Activated T-cell treated with anti-CD3 and anti-CD28 coated beads, Interleukin-2, amount 50 U/mL, for 48 hours (primary cell): ENCODE measurements at places on chromosomes 7 and 10.
A peak's percentile ranks its signal among the peaks of the same experiment; 100 is the strongest.

DNA sequence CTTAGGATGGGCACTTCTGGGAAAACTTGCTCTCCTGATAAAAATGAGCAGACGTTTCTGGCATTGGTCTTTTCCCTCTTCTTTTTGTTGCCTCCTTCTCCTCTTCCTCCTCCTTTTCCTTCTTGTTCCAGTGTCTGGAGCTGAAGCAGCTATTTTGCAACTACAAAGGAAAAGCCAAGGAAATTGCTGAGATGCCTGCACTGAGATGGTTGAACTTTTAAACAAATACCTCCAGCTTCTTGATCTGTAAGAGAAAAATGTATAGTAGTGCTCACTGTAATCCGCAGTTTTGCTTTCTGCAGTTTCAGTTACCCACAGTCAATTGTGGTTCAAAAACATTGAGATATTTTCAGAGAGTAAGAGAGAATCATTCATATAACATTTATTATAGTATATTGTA lies 7.5 kb upstream of the SND1 start:
- DNase-seq, result no peak

DNA sequence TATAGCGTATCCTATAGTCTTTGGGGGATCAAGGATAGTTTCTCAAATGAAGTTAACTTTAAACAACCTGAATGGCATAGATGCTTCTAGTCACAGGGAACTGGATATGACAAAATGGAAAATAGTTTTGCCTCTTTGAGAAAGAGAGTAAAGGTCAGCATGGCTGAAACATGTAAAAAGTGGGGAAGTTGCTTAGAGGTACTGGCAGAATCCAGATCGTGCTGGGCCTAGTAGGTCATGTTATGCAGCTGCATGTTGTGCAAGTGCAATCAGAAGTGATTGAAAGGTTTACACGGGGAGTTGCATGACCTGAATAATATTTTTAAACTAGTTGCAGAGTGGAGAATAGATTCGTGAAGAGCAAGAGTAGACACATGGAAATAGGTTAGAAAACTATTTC lies 201.1 kb upstream of the HDAC9 start:
- DNase-seq, result no peak

GRCh38 chr10:113740850-113741249 lies 10.6 kb upstream of the PLEKHS1 start:
- DNase-seq, result no peak

DNA sequence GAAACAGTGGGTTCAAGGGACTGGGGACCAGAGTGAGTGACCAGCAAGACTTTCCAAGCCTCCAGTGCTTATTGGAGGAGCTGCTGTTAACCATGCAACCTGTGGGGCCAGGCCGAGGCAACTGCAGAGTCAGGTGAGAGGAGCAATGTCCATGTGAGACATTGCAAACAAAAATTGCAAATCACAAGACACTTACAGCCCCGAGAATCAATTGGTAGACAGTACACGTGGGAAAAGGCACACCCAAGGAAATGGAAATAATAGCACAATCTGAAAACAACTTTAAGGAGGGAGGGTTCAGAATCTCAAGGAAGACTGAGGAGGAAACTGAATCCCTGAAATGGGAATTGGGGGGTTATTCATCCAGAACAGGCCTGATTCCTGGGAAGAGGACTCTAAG lies 72.6 kb downstream of the GLRX3 start:
- no peak for DNase-seq

DNA sequence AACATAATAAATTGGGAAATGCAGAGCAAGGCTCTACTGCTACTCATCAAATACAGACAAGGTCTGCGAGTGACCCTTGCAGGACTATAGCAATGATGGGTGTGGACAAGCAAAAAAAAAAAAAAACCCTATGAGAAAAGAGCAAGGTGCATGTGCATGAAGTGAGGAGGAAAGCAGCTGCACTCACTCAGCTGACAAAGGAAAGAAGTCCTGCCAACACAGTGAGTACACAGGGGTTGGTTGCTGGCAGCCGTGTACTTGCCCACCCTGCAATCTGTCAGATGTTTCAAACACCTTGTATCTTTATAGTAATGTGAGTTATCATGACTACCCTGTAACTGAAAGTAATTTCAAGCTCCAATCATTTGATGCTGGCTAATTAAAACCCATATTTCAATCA lies 20.5 kb downstream of the CHCHD3 start:
- DNase-seq, result no peak

DNA sequence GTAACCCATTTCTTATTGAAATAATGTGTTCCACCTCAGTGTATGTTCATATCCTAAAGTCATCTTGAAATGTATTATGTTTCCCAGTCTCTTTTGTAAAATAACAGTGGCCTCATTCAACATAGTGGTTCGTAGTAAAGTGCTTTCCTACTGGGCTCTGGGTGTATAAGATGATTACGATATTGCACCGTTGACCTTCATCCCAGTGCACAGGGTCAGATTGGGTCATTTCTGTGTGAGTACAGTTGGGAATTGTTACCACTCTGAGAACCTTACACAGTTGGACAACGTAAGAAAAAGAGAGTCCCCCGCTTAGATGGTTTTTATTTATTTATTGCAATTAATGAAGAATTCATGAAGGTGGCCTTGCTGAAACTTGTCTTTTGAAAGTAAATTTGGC lies 135.6 kb downstream of the CHN2 start:
- DNase-seq, result no peak

GRCh38 chr10:110989016-110989415 lies 69.6 kb downstream of the SHOC2 start:
- DNase-seq, result no peak

DNA sequence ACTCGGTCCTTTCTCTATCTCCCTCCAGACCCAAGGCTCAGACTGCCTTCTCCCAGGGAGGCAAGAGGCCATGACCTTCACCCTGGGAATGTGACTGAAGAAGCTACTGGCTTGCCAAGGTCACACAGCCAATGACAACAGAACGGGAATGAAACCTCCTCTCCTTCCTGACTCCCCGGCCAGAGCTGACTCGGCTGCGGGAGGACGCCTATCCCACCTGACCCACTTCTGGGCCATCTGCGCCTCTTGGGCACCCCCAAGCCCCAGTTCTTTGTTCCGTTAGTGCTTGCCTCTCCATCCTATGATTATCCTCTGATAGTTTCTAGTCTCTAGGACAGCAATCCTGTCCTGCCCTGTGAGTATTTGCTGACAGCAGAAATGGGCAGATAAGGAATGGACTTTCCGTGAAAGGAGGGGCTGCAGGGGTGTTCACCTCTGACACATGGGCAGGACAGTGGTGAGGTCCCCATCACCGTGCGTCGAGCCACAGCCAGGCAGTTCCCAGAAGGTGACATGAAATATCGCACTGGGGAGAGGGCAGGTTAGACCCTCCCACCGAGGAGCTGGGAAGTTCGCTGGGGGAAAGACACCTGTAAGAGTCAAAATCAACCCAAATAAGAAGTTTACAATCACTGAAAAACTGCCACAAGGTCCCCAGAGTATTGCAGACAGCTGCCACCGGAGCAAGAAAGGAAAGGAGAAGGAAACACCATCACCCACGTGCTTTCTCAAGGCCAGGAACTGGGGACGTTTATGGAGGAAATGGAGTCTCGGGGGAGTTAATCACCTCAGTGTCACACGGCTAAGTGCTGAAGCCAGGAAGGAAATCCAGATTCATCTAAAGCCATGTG lies 63.0 kb downstream of the INSIG1 start:
- DNase-seq, result no peak

- DNase-seq, result no peak
Measured at GRCh38 chr10:77909749-77910375, 16.7 kb downstream of the DLG5 start.

DNA sequence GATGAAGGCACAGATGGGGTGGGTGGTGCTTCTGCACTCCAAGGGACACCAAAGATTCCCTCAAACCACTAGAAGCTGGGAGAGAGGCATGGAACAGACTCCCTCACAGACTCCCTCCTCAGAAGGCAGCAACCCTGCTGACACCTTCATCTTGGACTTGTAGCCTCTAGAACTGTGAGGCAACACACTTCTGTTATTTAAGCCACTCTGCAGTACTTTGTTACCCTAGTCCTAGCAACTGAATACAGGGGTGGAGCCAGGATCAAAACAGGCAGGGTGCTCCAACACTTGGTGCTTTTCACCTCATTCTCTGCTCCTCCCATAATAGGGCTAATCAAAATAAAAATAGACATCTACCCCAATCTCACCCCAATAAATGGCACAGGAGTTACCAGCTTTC lies 2.3 kb upstream of the GSTO1 start:
- DNase-seq, result no peak

GRCh38 chr7:72234086-72234485 lies 178.1 kb downstream of the CALN1 start:
- no peak for DNase-seq

DNA sequence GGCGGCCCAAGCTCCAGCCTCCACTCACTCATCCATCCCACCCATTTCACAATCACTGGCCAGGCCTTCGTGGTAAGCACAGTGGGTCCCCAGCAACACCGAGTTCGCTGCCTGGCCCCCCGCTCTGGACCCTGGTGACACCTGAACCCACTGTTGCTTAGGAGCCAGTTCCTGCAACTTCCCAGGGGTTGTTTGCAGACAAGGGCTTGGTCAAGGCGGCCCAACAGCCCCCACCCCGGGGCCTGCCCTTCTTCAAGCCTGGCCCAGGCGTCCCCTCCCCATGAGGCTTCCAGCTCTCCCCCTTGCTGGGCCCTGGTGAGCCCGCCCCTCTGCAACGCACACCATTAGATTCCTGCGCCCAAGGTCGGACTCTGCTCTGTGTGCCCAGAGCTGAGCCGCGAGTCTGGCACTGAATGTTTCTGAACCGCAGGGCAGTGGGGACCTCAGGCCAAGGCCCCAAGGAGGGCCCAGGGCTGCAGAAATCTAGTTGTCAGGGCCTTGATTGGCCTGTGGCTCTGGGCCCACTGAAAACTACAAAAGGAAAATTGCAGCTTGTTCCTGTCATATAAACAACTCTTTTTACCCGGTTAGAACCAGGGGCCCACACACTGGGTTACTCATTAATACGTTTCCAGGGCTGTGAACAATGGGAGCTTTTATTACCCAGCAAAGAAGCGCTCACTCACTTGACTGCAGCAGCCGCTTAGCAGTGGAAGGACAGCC lies 2.1 kb upstream of the COX19 start:
- DNase-seq, result no peak

DNA sequence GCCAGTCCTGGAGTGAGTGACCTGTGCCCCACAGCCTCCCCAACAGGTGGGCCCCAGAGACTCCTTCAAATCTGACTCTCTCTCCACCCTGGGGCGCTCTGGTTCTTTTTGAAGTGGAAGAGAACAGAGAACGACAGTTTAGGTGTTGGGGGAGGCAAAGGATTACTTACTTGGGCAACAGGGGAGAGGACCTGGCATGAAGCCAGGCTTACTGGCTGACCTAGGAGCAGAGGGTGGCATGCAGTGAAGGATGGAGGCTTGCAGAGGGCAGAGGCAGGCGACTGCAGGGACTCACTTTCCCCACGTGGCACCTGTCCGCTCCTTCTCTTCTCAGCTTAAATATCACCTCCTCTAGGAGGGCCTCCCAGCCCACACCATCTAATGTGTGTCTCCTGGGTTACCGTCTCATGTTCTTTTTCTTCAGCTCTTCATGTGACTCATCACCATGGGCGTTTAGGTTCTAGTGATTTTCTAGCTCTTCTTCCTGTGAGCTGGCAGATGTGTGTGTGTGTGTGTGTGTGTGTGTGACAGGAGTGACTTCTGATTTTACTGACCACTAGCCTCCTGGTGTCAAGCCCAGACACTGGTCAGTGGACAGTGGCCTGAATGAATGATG lies 15.5 kb downstream of the LZTS2 start:
- DNase-seq, result peak; percentile 41

DNA sequence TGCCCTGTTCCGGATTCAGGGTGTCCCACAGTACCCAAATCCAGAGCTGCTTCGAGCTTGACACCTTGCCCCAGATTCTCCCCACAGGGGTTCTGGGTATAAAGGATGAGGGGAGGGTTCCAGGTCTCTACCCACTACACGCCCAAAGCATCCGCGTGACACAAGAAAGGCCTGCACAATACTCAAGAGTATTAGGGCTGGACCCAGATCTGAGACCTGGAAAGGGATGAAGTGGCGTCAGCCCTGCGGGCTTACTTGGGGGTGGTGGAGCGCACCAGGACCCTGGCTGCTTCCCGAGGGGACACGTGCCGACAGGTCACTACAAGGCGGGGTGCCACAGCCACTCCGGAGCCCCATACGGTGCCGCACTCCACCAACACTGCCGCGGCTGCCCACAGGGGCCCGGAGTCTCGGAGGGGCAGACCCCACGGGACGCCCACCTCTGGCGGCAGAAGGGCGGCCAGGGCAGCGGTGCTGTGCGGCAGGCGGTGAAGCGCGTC lies 1.3 kb downstream of the TYSND1 start:
- DNase-seq, result no peak

DNA sequence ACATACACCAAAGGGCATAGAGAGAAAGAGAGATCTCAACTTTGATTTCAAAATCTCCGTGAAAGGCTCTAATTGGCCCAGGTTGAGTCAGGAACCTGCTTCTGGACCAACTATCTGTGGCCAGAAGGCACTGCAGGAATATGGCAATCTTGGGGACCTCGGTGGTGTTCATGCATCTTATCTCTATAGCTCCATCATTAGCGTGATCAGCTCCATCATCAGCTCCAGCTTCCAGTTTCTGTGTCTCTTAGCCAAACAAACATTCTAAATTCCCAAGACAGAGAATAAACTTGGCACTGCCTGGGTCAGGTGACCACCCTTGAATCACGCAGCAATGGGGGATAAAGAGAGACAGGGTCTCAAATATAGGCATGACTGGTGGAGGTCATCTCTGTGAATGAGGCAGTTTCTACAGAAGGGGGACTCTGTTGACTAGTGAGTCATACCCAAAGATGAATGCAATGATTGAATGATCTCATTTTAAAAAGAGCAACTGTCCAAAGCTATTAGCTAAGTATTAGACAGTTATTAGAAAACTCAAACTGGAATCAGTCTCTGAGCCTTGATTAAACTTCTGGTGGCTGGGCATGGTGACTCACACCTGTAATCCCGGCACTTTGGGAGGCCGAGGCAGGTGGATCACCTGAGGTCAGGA lies 5.4 kb upstream of the NRF1 start:
- DNase-seq, result no peak

GRCh38 chr10:70621503-70622078 lies 19.1 kb upstream of the PRF1 start:
- DNase-seq, result no peak

GRCh38 chr7:137667633-137668387 lies 179.0 kb downstream of the DGKI start:
- DNase-seq, result no peak

- no peak for DNase-seq
Measured at GRCh38 chr7:13724191-13724976, 265.1 kb downstream of the ETV1 start.

DNA sequence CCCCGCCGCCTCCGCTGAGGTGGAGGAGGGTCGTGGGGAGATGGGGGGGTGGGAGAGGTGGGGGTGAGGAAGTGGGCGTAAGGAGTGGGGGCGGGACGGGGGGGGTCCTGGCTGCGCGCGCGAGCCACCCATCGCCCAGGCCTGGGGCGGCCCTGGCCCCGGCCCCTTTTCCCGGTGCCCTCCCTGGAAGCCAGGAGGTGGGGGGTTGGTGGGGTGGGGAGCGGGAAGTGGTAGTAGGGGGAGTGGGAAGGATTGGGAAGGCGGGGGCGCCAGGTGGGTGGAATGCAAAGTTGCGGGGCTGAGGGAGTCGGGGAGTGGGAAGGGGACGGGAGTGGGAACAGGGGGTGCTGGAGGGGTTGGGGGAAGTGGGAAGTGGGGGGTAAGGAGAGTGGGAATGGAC lies 319 bp upstream of the MMD2 start:
- no peak for DNase-seq

GRCh38 chr10:30036811-30037210 lies 22.6 kb downstream of the JCAD start:
- DNase-seq, result no peak

- DNase-seq, result no peak
Measured at GRCh38 chr10:111973306-111973705, 210.3 kb downstream of the GPAM start.

GRCh38 chr7:68107261-68107660 lies 1110.6 kb downstream of the TYW1 start:
- DNase-seq, result no peak
